ENCODE measurements at places on chromosomes 1 and 21.

DNA sequence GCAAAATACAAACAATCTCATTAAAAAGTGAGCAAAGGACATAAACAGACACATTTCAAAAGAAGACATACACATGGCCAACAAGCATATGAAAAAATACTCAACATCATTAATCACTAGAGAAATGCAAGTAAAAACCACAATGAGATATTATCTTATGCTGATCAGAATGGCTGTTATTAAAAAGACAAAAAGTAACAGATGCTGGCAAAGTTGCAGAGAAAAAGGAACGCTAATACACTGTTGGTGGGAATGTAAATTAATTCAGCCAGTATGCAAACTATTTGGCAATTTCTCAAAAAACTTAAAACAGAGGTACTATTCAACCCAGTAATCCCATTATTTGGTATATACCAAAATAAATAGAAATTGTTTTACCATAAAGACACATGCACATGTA is 32.2 kb upstream of the TNFSF18 start:
- no peak for DNase-seq

DNA sequence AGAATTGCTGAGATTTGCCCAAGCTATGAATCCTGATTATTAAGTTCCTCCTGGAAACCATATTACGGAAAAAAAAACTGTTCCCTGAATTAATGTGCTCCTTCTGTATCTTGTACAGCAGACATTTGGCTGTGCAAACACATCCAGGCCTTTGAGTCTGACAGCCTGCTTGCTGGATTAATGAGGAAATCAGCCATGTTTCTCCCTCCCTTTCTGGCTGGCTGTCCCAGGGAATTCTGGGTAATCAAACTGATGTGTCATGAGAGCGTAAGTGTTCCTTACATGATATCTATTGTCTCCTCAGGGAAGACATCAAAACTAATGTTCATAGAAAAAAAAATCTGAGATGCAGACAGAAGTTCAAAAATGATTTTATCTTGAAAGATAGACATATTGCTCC is 18.8 kb downstream of the PGBD5 start:
- no peak for DNase-seq

DNA sequence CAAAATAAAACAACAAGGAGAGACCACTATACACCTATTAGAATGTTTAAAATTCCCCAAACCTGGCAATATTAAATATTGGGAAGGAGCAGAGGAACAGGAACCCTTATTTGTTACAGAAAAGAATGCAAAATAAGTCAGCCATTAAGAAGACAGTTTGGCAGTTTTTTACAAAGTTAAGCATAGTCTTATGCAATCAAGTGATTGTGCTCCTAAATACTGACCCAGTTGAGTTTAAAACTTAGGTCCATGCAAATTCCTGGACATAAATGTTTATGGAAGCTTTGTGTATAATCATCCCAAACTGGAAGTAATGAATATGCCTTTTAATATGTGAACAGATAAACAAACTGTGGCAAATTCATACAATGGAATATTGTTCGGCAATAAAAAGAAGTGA is 72.9 kb upstream of the RGS4 start:
- no peak for DNase-seq

DNA sequence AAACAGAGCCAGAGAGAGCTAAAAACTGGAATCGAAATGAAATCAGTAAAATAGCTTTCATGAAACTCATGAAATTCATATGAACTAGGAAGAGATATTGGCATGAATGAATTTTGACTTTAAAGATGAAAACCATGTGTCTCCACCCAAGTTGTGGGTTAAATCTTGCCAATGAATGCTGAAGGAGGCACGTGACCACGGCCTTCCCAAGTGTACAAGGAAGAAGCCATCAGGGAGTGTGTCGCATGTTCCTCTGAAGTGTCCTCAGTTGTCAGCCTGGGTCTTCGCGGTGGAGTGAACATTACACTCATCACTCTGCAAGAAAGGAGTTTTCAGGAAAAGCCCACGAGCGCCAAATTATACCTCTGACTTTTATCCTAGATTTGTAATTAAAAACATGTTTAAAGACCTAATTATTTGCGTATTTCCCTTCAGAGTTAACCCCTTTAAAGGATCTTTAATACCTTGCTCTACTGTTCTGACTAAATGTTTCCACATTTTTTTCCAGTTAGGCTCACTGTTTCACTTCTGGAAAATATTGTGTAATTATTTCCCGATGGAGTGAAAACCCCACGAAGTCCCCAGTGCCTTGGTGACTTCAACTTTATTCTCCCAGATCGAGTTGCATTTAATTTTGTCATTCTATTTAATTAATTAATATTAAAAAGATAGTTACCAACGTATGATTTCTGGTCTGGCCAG is 118.3 kb downstream of the DHRS3 start:
- no peak for DNase-seq

- DNase-seq, result peak; percentile 34
Measured at GRCh38 chr1:234607109-234608024, 2.6 kb downstream of the IRF2BP2 start.

- DNase-seq, result no peak
Measured at GRCh38 chr1:240116831-240117769, 25.4 kb downstream of the FMN2 start.

DNA sequence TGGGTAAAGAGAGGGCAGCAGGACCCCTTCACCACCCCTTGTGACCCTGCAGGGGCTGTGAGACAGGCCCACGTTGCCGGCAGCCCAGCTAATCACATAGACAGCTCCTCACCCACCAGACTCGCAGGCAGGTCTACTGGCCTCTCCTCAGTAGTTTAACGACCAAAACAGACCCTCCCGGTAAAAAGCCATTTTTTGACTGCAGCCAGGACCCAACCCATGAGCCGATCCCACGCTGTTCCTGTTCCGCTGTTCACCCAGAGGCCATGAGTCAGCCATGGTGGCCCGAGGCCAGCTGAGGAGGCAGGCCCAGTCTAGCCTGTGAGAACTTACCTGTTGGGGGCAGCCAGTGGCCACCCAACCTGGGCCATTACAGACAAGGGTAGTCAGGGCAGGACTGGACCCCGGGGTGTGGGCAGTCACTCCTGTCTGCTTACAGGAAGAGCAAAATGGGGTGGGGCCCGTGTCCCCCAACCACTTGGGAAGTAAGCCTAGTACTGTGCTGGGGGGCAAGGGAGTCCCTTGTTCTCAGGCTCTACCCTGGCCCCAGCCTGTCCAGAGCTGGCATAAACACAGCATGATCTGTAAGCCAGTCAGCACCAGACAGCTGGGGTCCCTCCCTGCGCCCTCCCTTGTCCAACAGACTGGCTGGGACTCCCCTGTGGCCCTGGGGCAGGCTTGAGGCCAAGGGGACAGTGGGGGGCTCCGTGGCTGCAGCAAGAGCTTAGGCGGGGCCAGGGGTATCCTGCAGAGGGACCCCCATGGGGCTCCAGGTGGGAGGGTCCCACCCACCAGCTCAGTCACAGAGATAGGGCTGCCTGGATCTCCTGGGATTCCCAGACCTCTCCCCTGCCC is 61.9 kb downstream of the WNT9A start:
- no peak for DNase-seq

- DNase-seq, result no peak
Measured at GRCh38 chr21:38796424-38796823, 9.3 kb upstream of the ETS2 start.

- DNase-seq, result no peak
Measured at GRCh38 chr21:34182436-34182835, 109.1 kb downstream of the MRPS6 start.

- DNase-seq, result no peak
Measured at GRCh38 chr1:83889707-83890106, 109.2 kb downstream of the TTLL7 start.

DNA sequence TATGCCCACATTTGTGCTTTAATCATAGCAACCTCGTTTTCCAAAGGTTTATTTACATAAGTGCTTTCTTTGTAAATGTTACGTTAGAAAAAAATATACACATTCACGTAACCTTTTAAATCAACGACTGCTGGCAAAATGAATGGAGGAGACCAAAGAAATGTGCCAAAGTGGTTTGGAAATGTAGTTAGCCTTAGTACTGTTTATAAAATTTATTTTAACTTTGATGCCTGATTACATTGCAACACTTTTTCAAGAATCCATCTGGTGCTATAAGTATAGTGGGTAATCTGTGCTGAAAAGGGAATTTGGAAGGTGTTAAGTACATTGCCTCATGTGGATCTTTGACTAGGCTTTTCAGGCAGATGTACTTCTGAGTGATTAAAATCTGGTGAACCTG is 108.9 kb downstream of the IFI44 start:
- DNase-seq, result no peak

DNA sequence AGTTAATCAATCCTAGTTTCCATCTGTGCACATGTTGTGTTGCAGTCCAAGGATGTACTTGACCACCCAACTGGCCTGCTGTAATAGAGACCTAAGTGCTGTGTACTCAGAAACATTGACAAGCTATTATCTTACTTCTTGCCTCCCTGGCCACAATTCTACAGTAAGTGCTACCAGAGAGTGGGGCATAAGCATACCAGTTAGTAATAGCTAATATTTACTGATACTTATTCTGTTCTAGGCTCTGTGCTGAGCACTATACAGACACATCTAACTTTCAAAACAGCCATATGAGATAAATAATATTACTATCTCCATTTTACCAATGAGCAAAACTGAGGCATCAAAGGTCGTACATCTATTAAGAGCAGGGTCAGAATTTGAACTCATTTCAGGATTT is 49.5 kb upstream of the NPL start:
- DNase-seq, result no peak

- no peak for DNase-seq
Measured at GRCh38 chr1:159591981-159592380, 4.4 kb downstream of the APCS start.

- DNase-seq, result peak; percentile 31
Measured at GRCh38 chr1:24745711-24746413, 615 bp downstream of the CLIC4 start.

GRCh38 chr21:29017639-29018237 is 1.4 kb downstream of the RWDD2B start:
- no peak for DNase-seq

- DNase-seq, result no peak
Measured at GRCh38 chr1:45037456-45037855, 25.4 kb downstream of the UROD start.

- DNase-seq, result no peak
Measured at GRCh38 chr1:115676498-115677181, 34.9 kb downstream of the VANGL1 start.

GRCh38 chr21:45304476-45304830 is 16.8 kb upstream of the POFUT2 start:
- DNase-seq, result no peak

DNA sequence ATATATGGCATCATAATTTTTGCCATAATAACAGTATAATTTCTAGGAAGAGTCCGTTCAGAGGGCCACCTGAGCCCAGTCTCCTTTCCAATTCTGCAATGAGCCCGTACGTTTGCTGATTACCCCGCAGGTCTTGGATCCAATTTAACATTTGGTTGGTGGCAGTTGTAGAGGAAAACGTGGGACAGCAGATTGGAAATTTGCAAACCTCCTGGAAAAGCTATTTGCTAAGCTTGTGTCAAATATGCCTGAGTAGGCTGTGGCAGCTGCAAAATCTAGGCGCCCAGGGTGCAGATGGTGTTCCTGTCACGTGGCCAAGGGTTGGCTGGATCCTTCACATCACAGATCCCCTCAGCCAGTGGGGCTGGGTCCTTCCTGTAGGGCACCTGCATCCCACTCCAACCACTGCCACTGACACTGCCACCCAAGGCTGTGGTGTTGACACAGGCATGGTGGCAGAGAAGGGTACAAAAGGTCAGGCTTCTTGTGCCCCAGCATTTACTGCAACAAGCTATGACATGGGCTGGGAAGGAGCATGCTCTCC is 174.8 kb upstream of the SYT6 start:
- DNase-seq, result no peak

- DNase-seq, result no peak
Measured at GRCh38 chr1:208010487-208011071, 99.7 kb upstream of the CD34 start.

DNA sequence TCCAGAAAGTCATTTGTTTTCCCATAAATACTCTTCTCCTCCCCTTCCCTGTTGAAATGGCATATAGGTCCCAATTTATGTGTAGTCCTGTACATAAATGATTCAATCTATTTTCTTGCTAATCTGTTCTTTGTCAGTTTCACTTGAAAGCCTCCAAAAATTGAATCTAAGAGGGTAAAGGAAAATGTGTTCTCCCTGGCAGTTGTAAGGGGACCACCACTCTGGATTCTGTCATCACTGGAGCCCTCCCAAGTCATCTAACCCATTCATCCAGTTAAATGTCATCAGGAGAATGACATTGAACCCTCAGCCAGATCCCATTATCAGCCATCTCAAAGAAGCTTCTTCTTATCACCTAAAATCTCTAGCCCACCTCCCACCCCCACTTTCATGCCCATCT is 35.0 kb upstream of the RNF2 start:
- DNase-seq, result no peak

DNA sequence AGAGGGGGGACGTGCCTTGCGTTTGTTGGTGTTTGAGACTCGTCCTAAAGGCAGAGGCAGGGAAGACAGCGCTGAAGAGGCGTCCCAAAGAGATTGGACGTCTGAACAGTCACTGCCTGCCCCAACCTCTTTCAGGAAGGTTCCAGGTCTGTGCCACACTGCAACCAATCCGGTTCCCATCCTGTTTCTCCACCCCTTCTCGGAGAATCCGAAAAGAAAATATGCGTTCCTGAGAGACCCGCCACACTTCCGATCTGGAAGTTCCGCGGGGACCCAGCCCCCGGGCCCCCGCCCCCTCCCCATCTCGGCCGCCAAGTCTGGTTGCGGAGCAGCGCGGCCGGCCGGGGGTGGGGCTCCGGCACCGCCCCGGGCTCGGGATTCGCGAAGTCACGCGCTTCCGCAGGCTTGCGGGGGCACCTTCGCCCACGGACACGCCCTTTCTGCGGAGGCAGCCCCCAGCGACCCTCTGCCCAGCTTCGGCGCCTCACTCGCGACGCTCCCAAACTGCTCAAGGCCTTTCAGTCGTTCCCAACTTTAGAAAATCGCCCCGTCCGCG is 124.5 kb upstream of the DPYD start:
- DNase-seq, result no peak

- no peak for DNase-seq
Measured at GRCh38 chr1:26922431-26922729, 837 bp downstream of the NUDC start.

DNA sequence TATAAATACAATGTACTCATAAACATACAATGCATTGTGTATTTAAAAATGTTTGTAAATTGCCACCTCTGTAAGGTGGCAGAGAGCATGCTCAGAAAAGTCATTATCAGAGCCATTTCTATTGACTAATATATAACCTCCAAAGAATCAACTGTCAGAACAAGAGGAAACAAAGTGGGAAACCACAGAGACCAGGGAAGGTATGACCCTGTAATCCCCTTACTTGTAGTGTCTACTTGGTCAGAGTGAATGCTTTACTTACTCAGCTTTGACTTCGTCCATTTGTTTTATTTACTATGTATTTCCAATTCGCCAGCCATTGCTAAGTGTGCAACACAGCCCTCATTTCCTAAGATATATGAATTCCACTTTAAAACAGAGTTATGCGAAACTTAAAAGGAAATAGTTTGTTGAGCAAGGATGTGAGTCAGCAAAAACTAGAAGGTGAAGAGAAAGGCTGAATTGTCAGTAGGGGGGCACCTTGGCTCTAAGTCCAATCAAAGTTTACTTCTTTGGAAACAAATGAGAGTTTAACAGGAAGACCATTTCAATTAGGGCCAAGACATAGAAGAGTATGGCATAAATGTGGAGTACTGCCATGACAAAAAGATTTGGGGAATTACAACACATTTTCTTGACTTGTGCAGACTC is 671.7 kb upstream of the PTBP2 start:
- no peak for DNase-seq

GRCh38 chr1:61116421-61116820 is 34.1 kb downstream of the NFIA start:
- DNase-seq, result no peak
